ENCODE measurements at places on chromosomes 6 and 20.
A peak's percentile ranks its signal among the peaks of the same experiment; 100 is the strongest.

- no peak for ATAC-seq
These were observed 21.7 kb upstream of the IL17A start for GRCh38 chr6:52164319-52165094.

GRCh38 chr6:14665827-14666724 is 548.5 kb downstream of the CD83 start:
- no peak for ATAC-seq

GRCh38 chr20:63942250-63942951 is 13.8 kb downstream of the UCKL1 start:
- ATAC-seq, result peak; percentile 54

GRCh38 chr6:44257753-44258324 is 511 bp upstream of the SLC35B2 start:
- no peak for ATAC-seq

DNA sequence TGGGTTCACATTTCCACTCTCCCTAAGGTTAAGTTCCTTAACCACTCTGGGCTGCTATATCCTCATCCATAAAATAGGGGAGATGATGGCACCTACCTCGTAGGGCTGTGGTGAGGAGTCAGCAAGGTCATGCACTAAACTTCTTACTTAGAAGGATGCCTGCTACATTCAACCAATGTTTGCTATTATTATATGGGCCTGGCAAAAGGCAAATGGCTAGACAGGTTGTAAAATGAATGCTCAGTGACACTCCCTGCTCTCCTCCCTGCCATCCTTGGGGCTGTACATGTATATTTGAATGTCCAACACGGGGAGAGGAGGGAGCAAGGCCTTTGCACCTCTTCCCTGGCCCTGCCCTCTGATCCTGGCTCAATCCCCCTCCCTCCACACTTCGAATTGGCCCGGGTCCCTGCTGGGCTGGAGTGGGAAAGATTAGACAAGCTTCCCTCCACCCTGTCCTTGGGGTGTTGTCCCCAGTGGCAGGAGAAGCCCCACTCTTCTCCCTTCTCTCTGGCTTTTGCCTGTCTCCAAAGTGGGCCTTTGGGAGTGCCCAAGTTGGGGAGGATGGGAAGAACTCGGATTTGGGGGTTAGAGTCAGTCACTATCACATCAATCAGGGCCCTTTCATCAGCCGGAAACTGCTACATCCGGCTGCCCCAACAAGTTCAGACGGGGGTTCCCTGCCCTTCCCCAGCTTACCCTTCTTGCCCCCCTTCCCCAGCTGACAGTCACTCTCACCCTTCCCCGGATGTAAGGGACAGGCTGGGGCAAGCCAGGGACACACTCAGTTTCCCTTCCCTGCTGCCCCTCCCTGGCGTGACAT is 36.3 kb upstream of the VEGFA start:
- ATAC-seq, result no peak

DNA sequence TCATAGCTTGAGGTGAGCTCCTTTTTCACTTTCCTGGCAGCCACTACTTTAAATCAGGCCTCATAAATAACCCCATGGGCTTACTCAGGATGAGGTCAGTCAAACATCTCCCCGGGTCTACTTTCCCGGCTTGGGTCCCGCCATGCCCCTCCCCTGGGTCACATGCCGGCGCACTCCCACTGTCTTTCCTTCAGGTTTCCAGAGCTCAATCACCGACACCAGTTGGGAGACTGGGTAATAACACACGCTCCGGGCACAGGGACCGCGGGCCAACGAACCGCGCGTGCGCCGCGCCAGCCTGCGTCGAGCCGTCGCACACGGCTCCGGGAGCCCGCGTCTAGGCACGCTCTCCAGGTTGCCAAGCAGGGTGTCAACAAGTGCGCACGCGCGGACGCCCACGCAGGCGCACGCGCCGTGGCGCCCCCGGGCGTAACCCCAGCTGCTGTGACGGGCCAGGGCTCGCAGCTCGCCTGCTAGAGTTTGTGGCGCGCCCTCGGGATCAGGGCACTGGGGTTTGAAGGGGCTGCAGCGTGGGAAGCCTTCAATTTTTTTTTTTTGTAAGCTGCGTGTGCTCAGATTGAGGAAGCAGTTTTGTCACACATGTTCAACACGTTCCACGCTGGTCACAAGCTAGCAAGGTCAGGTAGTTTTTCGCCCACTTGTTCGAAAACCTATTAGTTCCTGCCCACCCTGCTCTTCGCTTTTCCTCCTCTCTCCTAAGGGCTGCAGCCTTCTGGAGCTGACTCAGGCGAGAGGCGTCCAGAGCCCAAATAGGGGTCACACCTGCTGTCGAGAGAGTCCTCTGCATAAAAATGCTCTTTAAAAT is 31.8 kb downstream of the TFAP2B start:
- peak; percentile 82 for ATAC-seq
